ENCODE measurements at places on chromosomes 2 and 18.

DNA sequence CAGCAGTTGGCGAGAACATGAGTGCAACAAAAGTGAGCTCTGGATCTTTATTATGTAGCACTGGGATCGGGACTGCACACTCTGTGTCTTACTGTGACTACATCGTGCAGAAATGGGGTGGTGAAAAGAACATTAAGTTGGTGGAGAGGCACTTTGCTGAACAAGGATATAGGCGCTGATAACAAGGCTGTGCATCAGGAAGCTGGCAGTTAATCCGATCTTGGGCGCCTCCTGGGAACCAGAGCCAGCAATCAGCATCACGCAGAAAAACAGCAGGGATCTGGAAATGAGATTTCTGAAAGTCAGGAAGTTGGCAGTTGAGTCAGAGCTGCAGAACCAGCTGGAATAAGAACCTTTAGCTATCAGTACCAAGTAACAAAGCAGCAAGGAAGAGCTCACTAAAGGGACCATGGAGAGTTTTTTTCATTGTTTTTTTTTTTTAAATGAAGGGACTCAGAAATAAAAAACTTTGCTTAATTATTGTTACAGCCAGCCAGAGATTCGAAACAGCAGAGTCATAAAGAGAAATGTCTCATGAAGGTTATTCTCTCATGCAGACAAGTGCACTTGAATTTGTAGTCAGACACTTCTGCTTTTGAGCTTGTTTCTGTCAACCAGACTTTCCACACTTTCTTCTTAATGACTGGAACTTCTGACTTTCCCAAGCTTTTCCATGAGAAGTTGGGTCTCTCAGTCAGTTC, 22.8 kb upstream of the MYO3B start:
- DNase-seq, result peak; percentile 52

- DNase-seq, result peak; percentile 89
These were observed 26.4 kb upstream of the CD207 start for GRCh38 chr2:70861777-70862625.

DNA sequence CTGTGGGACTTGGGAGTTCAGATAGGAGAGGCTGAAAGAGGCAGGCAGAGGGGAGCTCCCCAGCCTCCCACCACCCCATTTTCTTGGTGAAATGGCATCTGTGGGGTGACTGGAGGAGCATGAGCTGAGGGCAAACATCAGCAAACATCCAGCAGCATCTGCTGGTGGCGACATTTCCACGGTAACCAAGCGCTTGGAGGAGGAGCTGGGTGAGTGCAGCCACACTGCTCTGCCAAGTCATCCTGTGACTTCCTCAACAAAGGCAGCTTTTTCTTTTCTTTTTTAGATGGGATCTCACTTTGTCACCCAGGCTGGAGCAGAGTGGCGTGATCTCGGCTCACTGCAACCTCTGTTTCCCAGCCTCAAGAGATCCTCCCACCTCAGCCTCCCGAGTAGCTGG, 5.6 kb downstream of the TXNL4A start:
- DNase-seq, result peak; percentile 50

DNA sequence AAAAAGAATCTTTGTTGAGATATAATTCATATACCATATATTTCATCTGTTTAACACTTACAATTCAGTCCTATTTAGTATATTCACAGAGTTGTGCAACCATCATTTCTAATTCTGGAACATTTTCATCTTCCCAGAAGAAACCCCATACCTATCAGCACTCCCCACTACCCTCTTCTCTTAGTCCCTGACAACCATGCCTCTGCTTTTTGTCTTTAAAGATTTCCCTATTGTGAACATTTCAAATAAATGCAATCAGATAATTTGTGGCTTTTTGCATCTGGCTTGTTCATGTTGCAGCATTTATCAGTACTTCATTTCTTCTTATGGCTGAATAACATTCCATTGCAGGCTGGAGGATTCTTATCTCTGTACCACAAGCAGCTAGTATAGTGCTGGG, 305.9 kb upstream of the MEX3C start:
- no peak for DNase-seq

DNA sequence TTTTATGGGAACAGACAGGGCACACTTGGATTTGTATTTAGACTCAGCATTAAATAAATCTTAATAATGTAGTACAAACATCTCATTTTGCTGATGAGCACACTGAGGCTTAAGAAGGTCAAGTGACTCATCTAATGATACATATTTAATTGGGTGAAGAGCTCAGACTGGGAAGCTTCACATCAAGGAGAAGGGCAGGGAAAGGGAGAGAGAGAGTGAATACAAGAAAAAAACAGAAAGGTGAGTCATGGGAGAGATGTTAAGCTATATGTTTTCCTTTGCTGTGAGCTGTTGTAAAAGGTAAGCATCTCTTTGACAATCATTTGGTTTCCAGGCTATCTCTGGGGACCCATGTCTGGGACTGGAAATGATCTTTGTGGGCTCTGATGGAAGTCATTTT, 277.8 kb downstream of the SETBP1 start:
- no peak for DNase-seq

DNA sequence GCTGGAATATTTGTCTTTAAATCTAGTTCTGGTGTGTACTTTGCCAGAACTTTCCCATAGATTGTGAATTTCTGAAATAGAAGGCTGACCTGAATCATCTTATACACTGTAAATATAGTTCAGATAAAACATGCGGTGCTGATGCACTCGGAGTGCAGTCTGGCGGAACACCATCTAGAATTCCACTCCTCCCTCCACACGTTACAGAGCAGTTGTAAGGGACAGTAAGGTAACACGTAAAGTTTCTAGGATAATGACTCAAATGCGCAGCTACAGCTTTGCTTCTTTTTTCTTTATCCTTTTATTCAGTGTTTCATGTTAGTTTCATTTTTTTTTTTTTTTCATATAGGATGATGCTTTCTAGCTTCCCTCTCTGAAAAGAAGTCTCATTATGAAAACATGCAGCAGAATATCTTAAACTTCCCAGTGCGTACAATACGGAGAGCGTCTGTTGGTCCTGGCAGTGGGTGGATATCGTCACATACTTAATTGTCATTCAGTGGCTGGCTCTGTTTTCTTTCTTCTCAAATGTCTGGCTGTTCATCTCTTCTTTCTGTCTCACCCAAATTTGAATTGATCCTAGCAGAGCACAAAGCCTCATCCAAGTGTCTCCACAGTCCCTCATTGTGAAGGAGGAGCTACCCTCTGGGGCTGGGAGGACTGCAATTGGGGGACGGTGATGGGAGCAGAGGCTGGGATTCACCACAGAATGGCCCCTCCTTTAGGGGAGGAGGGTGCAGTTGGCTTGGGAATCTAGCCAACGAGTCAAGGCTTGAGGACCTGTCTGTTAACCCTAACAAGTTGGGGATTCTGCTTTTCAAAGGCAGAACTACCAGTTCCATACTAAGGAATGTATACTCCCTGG, 138.8 kb downstream of the MYT1L start:
- DNase-seq, result no peak

- DNase-seq, result no peak
These were observed 215.2 kb upstream of the THSD7B start for GRCh38 chr2:136550181-136550580.

DNA sequence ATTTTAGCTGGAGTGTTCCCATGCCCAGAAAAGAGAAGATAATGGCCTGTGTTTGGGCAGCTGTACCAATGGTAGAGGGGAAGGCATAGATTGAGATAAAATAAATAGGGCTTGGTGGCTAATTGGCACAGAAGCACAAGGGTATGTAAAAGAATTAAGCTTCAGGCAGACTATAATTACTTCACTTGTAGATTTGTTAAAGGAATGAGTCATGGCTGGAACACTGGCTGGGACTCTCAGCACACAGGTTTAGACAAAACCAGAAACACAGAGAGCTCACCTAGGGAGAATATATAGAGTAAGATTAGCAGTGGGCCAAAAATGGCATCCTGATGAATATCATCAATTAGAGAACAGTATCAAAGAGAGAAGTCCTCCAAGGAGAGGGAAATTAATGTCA, 198.3 kb upstream of the FIGN start:
- no peak for DNase-seq

GRCh38 chr18:60667016-60667415, 294.4 kb upstream of the MC4R start:
- DNase-seq, result no peak

- peak; percentile 44 for DNase-seq
These were observed 617 bp downstream of the CCDC142 start for GRCh38 chr2:74481961-74482800.

DNA sequence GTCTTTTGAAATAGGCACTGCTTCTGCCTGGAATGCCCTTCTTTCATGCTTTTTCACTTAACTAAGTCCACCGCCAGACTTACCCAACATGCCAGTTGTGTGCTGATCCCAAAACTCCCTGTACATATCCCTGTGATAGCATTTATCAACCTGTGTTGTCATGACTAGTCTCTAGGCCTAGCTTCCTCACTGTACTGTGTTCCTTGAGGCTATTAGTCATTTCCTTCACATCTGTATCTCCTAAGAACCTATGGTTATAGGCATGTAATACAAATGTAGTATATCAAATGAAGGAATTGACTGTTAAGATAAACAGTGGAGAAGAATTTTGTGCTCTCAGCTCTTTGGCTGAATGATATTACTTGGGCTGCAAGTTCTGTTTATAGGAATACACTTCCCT, 184.3 kb downstream of the CYRIA start:
- DNase-seq, result no peak

DNA sequence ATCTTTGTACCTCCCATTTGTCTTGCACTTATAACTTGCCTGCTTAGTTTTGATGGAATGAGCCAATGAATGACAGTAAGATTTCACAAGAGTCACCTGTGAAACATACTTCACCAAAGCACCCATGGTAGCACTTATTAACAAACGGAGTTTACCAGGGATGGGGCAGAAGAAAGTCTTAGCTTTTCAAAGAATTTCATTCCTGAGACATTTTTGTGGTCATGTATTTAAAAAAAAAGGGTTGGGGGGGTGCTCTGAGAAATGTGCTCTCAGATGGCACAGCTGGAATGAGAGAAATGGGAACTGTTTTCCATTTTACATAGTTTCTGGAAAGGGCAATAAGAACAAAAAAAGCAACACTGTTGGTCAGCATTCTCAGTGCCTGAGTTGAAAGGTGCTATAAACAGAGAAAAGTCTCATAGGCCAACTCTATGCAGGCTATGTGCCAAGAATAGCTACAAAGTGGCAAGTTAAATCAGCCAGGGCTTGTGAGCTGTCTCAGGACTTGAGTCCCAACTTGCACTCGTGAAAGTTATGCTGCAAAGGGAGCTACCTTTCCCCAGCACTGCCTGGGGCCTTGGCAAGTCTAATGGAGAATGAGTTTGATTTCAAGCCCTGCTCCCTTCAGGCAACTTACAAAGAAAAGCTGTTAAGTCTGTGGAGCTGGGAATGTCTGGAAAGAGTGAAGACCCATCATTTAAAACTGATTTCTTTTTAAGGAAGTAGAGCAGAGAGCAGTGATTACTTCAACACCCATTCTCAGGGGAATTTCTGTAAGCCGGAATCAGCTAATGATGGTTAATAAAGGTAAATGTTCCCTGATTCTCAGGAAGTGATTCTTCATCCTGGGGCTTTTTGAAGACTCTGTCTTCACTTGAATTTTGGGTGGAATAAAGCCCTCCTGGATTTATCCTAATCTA, 170.6 kb downstream of the SLC8A1 start:
- peak; percentile 28 for DNase-seq

- no peak for DNase-seq
These were observed 105.9 kb upstream of the RBBP8 start for GRCh38 chr18:22827216-22827615.

GRCh38 chr2:103401621-103402020, 639.8 kb downstream of the TMEM182 start:
- DNase-seq, result no peak

GRCh38 chr2:225582355-225583116, 183.0 kb downstream of the NYAP2 start:
- DNase-seq, result no peak

- DNase-seq, result no peak
These were observed 4.6 kb downstream of the SP140 start for GRCh38 chr2:230230087-230230486.

GRCh38 chr2:240530181-240530580, 27.6 kb downstream of the ANKMY1 start:
- DNase-seq, result no peak

DNA sequence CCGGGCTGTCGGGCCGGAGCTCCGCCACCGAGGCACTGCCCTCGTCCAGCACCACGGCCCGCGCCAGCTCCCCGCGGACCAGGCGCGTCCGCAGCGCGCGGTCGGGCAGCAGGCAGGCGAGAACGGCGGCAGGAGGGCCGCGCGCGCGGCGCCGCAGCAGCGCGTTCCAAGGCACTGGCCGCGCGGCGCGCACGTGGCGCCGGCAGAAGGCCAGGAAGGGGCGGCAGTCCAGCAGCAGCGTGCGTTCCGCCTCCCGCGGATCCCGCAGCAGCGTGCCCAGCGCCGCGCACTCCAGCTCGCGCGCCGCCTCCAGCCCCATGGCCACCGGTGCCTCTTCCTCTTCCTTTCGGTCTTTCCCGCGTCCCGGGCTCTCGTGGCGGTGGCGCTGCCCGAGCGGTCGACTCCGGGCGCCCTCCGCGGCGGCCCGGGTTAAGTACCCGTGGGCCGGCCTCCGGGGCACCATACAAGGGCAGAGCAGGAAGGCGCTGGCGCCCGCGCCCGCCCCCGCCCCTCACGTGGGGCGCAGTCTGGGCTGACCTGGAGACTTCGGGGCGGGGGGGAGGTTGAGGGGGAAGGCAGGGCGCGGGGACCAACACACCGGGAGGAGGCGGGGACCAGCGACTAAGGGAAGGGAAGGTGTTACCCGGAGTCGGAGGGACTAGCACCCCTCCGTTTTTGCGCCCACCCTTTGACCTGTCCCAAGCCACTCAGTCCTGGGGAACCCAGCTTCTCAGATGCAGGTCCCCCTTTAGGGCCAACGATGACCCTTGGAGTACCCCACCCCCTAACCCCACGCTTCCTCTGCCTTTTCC, at the start of gene DUSP2:
Gene DUSP2 (minus strand): TSS at position 405 of the 812 bp plus-strand sequence. CDS start 86 bp downstream, at position 319.
- peak; percentile 89 for DNase-seq
